ENCODE measurements at places on chromosomes 1 and 21. TPM values are rescaled to one million over a fixed set of nuclear protein-coding genes. Genes with fewer than 3 reads are reported as not detected.
A peak's percentile ranks its signal among the peaks of the same experiment; 100 is the strongest.

- no peak for DNase-seq
Measured at GRCh38 chr1:95169548-95169947, 52.4 kb downstream of the TLCD4 start.

- no peak for DNase-seq
Measured at GRCh38 chr1:66492424-66492823, 41.5 kb upstream of the SGIP1 start.

- DNase-seq: peak; percentile 26
Measured at GRCh38 chr1:84298684-84299535, 2.6 kb upstream of the SAMD13 start.

DNA sequence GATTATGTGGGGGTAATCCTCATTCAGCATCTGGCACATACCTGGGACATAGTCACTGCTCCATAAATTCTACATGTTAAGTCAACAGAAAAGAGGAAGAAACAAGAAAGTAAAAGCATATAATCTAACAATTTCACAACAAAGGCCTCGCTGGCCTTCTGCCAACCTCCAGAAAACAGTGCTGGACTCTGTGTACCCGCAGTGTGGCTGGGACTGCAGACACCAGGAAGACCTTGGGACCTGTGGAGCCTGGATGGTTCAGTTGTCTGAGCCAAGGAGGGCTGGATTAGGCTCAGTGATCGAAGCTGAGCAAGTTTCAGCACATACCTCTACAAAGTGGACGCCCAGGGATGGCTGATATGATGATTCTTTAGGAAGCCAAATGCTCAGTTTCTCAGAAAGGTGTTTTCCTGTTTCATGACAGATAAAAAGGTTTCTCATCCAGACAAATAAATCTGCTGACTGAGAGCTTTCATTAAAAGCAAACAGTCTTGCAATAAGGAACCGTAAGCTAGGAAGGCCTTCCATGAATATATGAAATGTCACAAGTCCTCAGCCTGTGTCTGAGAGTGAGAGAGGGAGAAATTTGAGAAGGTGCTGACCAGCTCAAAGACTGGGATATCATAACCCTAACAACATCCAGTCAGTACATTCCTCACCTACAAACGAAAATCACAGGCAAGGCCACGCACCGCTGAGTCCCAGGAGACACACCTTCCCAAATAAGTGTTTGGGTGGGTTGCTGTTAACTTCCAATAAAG lies 48.4 kb downstream of the CAPZB start:
- no peak for DNase-seq

- no peak for DNase-seq
Measured at GRCh38 chr1:228161362-228161761, 4.2 kb upstream of the IBA57 start.

- DNase-seq: no peak
Measured at GRCh38 chr1:4603295-4604110, 50.9 kb upstream of the AJAP1 start.

GRCh38 chr1:2859219-2859880 lies 57.9 kb upstream of the TTC34 start:
- no peak for DNase-seq

DNA sequence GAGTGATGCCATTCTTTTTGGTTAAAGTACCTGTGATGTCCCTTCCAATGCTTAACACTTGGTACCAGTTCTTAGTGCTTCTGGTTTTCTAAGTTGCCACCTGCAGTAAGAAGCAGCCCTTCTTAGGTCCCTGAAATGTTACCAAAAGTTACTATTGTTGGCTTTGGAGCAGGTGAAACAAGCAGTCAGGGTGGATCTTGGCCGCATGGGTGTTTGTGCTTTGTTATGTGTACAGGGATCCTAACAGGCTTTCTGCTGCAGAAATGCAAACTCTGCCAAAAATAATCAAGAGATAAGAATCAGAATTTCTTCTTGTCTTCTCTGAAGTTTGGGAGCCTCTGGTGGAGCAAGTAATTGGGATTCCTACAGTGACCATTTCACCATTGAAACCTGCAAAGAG lies 84.4 kb downstream of the UBE4B start:
- no peak for DNase-seq

DNA sequence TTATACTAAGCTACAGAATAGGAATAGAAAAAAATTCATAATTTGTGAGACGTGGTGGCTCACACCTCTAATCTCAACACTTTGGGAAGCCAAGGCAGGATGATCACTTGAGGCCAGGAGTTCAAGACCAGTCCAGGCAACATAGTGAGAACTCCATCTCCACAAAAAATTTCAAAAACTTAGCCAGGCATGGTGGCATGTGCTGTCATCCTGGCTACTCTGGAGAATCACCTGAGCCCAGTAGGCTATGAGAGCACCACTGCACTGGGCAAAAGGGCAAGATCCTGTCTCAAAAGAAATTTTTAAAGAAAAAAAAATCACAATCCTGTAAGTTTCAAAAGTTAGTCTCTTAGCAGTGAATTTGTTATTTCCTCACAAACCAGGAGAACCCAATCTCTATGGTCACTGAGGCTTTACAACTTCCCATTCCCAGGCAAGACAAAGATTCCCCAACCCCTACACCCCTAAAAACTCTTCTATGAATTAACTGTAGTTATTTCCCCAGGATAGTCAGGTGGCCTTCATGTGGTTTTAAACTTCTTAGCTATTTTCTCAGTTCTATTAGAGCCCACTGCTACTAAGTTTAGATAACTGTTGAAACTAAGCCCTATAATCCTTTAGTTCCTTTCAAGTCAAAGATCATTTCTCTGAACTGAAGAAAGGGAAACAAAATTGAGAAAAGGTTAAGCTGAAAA lies 74.5 kb downstream of the FOXJ3 start:
- DNase-seq: no peak

DNA sequence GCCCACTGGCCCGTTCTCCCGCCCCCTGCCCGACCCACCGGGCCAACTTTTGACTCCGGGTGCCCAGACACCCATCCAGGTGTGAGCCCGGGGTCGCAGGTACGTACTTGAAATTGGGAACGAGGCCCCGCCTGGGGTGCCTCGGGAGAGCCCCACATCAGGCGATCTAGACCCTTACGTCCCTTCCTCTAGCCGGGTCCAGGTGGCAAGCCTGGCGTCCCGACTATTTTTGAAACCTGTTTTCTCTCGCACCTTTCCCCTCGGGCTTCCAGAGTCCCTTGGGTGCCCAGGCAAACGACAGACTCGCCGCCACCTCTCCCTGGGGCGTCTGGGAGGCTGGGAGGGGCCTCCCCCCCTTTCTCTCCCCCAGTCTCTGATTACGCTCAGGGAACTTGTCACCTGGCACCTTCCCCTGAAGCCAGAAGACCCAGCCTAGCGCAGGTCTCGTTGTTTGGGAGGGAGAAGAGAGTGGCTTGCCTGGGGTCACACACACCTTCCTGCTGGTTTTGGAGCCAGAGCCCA lies 898 bp downstream of the LDLRAP1 start:
- DNase-seq: no peak

- DNase-seq: no peak
Measured at GRCh38 chr1:76508871-76509270, 358.4 kb upstream of the ST6GALNAC5 start.

- DNase-seq: no peak
Measured at GRCh38 chr1:61042466-61043009, 39.8 kb upstream of the NFIA start.

GRCh38 chr1:188155261-188155660 lies 1326.5 kb downstream of the PLA2G4A start:
- DNase-seq: peak; percentile 63

DNA sequence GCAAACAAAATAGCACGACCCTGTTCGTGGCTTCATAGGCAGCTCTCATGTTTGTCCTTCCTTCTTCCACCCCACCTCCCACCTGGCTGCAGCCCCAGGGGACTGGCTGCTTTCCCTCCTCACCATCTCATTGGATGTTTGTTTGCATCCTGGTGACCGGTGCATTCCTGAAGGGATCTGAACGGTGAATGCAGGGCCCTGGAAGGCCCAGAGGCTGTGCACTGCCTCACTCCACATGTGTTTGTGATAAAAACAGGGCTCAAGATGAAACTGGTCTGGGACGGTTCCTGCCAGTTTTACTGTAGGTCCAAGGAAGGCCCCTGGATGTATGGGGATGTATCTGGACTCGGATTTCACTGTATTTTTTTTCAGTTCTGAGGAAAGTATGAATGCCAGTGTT lies 42.8 kb downstream of the CNN3 start:
- DNase-seq: peak; percentile 74

- DNase-seq: no peak
Measured at GRCh38 chr1:6188466-6188865, 8.3 kb upstream of the CHD5 start.

DNA sequence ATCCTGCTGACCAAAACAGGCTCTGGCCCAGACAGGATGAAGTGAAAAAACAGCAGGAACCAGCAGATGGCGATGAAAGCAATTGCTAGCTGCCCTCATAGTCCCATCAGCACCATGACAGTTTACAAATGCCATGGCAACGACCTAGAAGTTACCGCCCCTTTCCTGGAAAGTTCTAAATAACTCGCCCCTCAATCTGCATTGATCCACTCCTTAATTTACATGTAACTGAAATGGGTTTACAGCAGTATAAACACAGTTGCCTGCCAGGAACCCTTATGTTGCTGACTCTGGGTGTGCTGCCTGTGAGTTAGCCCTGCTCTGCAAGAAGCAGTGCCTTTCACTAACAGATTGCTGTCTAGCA lies 65.5 kb upstream of the CR1L start:
- DNase-seq: peak; percentile 34

DNA sequence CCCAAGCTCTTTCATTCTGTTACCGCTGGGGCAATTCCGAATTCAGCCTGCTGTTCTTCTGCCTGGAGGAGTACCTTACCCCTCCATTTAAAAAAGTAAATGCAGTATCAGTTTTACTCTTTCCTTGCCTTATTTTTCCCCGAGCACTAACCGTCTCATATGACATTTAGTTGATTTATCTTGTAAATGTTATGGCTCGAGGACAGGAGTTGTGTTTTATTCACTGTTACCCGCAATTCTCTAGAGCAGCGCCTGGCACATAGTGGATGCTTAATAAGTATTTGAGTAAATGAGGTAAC lies 425 bp upstream of the TADA1 start:
- no peak for DNase-seq

GRCh38 chr1:207793327-207793726 lies 41.5 kb downstream of the CD46 start:
- no peak for DNase-seq

- DNase-seq: no peak
Measured at GRCh38 chr1:20740781-20741180, 8.3 kb upstream of the SH2D5 start.

DNA sequence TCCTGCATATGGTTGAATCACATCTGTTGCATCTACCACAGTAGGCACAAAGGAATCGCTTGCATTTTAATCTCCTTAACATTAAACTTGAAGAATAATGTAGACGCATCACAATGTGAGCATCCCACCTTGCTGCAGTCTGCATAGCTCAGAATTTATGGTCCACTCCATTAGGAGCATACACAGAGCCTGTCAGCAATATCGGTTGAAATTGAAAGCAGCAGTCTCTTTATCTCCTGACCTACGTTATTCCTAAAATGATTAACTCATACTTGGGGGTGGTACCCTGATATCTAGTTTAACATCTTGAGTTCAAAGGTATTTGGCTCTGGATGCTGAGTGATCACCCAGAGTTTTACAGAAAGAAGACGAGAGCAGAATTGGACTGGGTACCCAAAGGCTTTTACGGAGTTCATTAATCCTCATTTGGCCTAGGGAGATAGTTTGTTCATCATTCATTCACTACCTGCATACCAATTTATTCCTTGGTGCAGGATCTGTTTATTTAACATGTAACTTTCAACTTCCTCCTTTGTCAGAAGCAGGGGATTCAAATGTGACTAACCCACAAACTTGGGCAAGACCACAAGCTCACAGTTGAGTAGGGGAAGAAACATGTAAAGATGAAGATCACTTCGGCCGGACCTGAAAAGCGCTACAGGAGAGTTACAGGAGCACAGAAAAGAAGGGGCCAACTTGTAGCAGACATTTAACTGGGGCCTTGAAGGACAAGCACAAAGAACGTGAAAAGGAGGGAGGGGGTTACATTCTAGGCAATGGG lies 187.9 kb downstream of the DAB1 start:
- no peak for DNase-seq

GRCh38 chr1:247448107-247448791 lies 9.7 kb downstream of the OR2B11 start:
- DNase-seq: peak; percentile 82

DNA sequence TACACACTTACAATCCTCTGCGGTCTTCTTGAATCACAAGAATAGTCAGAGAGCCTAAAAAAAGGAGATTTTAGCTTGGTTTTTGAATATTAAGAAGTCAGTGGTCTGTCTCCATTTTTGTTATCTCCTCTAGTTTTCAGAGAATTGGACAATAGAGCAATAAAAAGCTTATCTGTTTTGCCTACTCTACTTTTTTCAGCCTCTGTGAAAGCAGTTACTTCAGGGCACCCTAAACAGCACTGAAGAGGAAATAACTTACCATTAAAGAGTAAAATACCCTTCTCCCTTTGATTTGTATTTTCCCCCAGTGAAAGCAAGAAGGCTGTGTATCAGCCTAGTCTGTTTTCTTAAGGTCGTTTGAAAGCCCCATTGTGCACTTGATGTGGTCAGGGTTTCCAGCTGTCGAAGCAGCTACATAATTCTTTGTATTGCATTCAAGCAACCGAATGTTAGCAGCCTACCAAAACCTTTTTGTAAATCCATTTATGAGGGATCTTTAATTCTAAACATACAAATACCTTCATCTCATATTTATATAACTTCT lies 1.0 kb downstream of the NTMT2 start:
- no peak for DNase-seq

DNA sequence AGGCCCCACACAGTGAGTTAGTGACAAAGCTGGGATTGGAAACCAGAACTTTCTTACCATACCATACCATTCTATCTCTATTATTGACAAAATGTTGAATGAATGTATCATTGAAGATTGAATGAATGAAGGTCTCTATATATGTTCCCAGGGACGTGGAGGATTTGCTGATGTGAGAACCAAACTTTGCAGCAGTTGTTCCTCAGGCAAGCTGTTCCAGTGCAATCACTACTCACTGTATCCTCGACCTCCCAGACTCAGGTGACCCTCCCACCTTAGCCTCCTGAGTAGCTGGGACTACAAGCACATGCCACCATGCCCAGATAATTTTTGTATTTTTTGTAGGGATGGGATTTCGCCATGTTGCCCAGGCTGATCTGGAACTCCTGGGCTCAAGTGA lies 11.6 kb upstream of the LIN28A start:
- no peak for DNase-seq

Gene HFM1
- polyA plus RNA-seq: 1.8 TPM

Gene AMY2A
- polyA plus RNA-seq: not detected

Gene UBXN10
- 0.18 TPM for polyA plus RNA-seq

Gene TTC39A
- 3.2 TPM for polyA plus RNA-seq

Gene NUP210L
- not detected for polyA plus RNA-seq

Gene CR1
- polyA plus RNA-seq: 0.82 TPM

Gene DYNLT4
- polyA plus RNA-seq: 0.32 TPM

Gene COL9A2
- polyA plus RNA-seq: 1.6 TPM

Gene CYP4A11
- polyA plus RNA-seq: not detected

Gene ZSCAN20
- polyA plus RNA-seq: 2.7 TPM

Gene CTH
- 1.1 TPM for polyA plus RNA-seq

Gene LCE3D
- polyA plus RNA-seq: not detected

Data from muscle of back (tissue), 13 donors.